ENCODE measurements at places on chromosomes 5 and 9.

- no peak overlapping the region for H3K4me3 ChIP-seq
- no peaks in the 10 kb centered on the region for H3K27me3 ChIP-seq
- peaks cover 5% of the 10 kb centered on the region for H3K4me1 ChIP-seq
- no peak for DNase-seq
- H3K36me3 ChIP-seq: no peaks in the 10 kb centered on the region
These were observed 1237.8 kb upstream of the ACO1 start for GRCh38 chr9:31146485-31147166.

- H3K27ac ChIP-seq: no peak overlapping the region
- H3K36me3 ChIP-seq: no peaks in the 10 kb centered on the region
These were observed 25.8 kb upstream of the ATP6V1G1 start for GRCh38 chr9:114561771-114562170.

DNA sequence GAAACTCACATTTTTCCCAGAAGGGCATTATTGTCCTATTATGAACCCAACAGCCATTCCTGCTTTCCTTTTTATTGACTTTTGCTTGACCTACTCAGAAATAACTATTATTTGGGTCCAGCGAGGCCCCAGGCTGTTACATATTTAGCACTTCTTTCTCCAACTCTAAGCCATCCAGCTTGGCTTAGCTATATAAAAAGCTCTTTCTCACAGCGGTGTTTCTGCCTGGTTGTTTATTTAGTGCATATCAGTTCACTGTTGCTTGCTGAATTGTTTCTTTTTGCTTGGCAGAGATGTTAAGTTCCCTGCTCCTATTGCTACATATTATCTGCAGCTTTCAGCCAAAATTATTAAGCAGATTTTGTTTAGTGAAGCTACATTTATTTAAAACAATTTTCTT is 1156.8 kb upstream of the SEMA6A start:
- H3K4me1 ChIP-seq: no peaks in the 10 kb centered on the region
- H3K27ac ChIP-seq: no peak overlapping the region
- no peaks in the 10 kb centered on the region for H3K27me3 ChIP-seq
- H3K4me3 ChIP-seq: no peak overlapping the region

DNA sequence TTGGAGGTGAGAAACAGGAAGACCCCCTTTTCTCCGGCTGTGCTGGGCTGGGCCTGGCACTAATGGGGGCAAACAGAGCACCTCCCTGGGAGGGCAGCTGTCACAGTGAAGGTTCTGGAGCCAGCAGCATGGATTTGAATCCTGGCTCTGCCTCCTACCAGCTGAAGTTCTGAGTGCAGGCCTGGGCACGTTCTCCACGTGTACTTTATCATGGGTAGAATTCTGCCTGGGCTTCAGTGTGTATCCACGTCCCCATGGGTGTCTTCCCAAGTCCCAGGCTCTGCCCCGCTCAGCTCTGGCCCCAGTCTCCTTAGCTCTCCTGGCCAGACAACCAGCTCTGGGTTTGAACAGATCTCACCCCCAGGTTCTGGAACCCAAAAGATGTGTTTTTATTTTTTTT is 223.2 kb downstream of the PBX3 start:
- no peak overlapping the region for H3K4me3 ChIP-seq
- DNase-seq: no peak
- peaks cover 10% of the 10 kb centered on the region for H3K36me3 ChIP-seq
- no peaks in the 10 kb centered on the region for H3K27me3 ChIP-seq
- no peaks in the 10 kb centered on the region for H3K4me1 ChIP-seq

DNA sequence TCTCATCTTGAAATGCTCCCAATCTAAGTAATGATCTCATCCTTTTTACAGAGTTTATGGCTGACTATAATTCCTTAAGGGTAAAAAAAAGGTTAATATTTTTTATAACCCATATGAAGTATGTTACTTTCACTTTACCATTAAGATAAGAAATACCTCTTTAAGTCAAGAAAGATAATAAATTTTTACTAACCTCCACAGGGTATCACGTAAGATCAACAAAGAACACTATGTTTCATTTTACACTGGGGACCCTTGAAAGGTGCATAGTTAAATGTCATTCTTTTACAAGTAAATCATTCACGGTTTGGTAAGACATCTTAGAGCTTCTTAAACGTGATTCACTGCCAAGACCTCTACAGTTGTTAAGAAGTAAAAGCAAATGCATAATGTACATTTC is 472.7 kb upstream of the CDH9 start:
- no peaks in the 10 kb centered on the region for H3K36me3 ChIP-seq
- no peaks in the 10 kb centered on the region for H3K27me3 ChIP-seq
- DNase-seq: no peak

- no peak overlapping the region for H3K4me3 ChIP-seq
- H3K27me3 ChIP-seq: no peaks in the 10 kb centered on the region
- DNase-seq: no peak
- no peaks in the 10 kb centered on the region for H3K4me1 ChIP-seq
- no peaks in the 10 kb centered on the region for H3K36me3 ChIP-seq
- H3K27ac ChIP-seq: no peak overlapping the region
These were observed 217.5 kb upstream of the NMUR2 start for GRCh38 chr5:152622628-152623027.

GRCh38 chr5:174444479-174445188 is 279.7 kb upstream of the MSX2 start:
- no peaks in the 10 kb centered on the region for H3K4me1 ChIP-seq
- H3K27me3 ChIP-seq: no peaks in the 10 kb centered on the region
- no peak for DNase-seq
- no peak overlapping the region for H3K27ac ChIP-seq

- DNase-seq: no peak
- H3K4me1 ChIP-seq: peaks cover 28% of the 10 kb centered on the region
- H3K27ac ChIP-seq: no peak overlapping the region
- H3K36me3 ChIP-seq: no peaks in the 10 kb centered on the region
These were observed 980 bp upstream of the RHOBTB3 start for GRCh38 chr5:95730011-95730700.

- H3K4me1 ChIP-seq: peaks cover 69% of the 10 kb centered on the region
- peaks cover 46% of the 10 kb centered on the region for H3K36me3 ChIP-seq
- no peak overlapping the region for H3K4me3 ChIP-seq
- no peaks in the 10 kb centered on the region for H3K27me3 ChIP-seq
- no peak for DNase-seq
- no peak overlapping the region for H3K27ac ChIP-seq
These were observed 106.4 kb downstream of the AUH start for GRCh38 chr9:91255327-91255726.

DNA sequence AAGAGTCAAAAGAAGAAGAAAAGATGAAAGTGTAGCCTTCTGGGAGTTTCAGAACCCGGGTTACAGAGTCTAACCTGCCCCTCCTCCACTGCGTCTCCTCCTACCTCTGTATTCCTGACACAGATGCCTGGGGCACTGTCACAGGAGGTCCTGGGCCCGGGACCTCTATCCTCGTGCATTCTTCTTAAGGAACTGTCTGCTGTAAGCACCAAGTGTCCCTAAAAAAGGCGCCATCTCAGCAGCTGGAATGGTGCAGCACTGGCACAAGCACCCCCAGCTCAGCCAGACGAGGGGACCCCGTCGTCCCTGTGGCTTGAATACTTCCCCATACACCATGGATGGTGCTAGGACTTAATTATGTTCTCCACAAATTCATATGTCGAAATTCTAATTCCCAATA is 35.8 kb upstream of the MVB12B start:
- no peaks in the 10 kb centered on the region for H3K36me3 ChIP-seq
- H3K4me1 ChIP-seq: no peaks in the 10 kb centered on the region

GRCh38 chr5:32277798-32278197 is 34.9 kb downstream of the MTMR12 start:
- H3K4me3 ChIP-seq: no peak overlapping the region
- peak overlapping the region; percentile 43 for H3K27ac ChIP-seq
- peaks cover 60% of the 10 kb centered on the region for H3K36me3 ChIP-seq
- DNase-seq: no peak

GRCh38 chr5:65247594-65247993 is 234.1 kb downstream of the ADAMTS6 start:
- H3K36me3 ChIP-seq: no peaks in the 10 kb centered on the region
- no peak overlapping the region for H3K4me3 ChIP-seq
- no peaks in the 10 kb centered on the region for H3K4me1 ChIP-seq
- no peaks in the 10 kb centered on the region for H3K27me3 ChIP-seq
- no peak overlapping the region for H3K27ac ChIP-seq
